NCI-H774 (cell line): ENCODE measurements at places on chromosomes 3 and 15.

DNA sequence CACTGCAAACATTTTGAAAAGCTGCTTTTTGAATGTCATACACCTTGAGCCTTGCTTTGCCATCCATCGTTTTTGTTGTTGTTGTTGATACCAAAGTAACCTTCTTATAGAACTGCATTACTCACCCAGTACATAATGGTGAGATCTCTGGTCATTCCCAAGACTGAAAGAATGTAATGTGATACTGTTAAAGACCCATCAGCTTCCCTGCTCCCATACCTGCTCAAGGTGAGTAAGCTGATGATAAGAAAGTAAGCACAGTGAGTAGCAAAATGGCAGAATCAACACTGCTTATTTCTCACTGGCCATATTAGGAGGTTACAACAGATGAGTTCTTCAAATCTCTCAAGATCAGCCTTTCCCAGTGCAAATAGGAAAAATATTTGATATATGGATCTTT lies 89.8 kb downstream of the CADPS start:
- no peak for DNase-seq

DNA sequence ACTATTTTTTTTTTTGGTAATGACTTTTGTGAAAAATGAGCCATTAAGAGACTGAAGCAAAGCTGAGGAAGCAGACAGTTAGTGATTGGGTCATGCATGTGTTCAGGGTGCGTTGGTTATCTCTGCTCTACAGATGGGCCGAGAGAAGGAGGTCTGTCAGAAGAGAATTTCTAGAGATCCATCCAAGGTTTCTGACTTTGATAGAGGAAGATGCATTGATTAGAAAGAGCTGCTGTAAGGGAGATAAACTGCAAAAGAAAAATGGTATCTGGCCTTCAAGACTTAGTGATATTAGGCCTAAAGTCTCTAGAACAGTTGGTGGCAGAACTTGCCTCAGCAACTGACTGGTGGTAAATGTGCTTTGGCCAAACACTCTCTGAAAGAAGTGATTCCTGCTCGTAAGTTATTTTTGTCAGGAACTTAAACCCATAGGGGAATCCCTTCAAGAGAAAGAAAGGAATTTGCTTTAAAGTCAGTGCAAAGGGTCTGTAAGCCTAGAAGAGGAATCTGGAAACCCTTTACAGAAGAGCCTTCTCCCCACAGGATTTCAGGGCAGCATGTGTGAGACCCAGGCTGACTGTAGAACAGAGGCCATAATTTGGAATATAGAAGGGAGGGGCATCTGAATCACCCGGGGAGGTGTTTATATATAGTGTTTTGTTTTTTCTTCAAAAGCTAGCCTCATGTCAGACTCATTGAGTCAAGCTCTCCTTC lies 67.8 kb downstream of the OPA1 start:
- no peak for DNase-seq

DNA sequence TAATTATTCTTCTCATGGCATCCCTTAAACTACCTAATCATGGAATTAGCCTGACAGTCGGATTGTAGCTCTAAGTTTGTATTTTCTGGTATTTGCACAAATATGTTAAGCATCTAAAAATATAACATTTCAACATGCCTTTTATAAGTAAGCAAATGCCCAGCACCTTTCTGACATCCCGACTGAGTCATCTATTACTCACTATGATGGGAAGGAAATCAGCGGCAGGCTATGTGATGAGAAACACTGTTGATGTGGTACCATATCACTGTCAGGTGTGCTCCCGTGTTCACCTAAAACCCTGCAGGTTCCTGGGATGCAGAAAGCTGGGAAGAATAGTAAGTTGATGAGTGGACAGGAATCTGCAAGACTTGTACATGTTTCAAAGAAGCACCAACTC lies 367.8 kb upstream of the IL12A start:
- DNase-seq = no peak

DNA sequence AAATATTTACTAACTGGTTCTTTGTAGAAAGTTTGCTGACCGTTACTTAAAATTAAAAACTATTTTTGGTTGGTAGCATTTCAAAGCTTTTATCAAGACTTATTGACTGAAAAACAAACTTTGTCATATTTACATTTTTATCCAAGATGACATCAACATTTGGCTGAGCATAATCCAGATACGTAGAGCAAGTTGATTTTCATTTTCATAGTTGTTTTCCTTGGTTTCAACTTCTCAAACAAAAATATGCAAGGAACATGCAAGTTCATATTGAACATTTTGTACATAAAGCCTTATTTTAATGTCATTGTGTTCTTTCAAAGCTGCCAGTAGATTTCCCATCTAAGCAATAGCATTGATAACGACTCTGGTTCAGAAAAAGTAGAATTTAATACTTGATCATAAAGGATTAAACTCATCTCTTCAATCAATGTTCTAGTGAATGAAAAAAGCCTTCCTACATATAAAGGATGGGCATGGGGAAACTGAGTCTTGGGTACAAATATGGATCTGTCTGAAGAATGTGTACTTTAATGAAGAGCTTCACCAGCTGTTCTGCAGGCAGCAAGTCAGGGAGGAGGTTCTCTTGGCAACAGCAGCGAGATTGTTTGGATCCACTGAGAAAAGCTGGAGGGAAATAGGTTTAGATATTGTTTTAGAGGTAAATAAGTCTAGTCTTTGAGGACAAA lies 5.6 kb downstream of the RAB8B start:
- DNase-seq = no peak

GRCh38 chr15:34640661-34641060 lies 57.2 kb upstream of the GOLGA8B start:
- DNase-seq = no peak

DNA sequence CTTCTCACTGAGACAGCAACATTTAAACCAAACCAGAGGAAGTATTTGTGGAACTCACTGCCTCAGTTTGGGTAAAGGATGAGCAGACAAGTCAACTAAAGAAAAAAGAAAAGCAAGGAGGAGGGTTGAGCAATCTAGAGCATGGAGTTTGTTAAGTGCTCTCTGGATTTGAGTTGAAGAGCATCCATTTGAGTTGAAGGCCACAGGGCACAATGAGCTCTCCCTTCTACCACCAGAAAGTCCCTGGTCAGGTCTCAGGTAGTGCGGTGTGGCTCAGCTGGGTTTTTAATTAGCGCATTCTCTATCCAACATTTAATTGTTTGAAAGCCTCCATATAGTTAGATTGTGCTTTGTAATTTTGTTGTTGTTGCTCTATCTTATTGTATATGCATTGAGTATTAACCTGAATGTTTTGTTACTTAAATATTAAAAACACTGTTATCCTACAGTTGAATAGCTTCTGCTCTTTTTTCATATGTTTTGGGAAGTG lies 23.3 kb downstream of the CLDN18 start:
- DNase-seq = no peak

- no peak for DNase-seq
Measured at GRCh38 chr3:40985195-40985594, 214.1 kb upstream of the CTNNB1 start.

- no peak for DNase-seq
Measured at GRCh38 chr15:59436774-59437141, 1.2 kb upstream of the FAM81A start.

DNA sequence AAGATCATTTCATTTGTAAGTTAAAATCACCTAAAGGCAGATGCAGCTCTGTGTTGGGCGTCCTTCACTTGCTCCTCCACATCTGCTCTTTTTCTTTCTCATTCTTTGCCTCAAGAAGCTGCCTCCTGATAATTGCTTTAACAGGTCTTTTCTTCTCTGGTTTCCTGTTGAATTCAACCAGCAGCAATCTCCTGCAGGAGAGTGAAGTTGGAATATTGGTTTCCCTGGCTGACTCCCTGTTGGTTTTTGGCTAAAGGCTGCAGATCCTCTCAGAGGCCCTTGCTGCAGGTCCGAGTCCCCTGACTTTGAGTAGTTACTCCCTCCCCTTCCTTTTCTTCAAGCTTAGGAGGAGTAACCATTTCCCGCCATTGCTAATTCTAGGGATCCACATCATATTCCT lies 4.2 kb downstream of the TP63 start:
- no peak for DNase-seq

DNA sequence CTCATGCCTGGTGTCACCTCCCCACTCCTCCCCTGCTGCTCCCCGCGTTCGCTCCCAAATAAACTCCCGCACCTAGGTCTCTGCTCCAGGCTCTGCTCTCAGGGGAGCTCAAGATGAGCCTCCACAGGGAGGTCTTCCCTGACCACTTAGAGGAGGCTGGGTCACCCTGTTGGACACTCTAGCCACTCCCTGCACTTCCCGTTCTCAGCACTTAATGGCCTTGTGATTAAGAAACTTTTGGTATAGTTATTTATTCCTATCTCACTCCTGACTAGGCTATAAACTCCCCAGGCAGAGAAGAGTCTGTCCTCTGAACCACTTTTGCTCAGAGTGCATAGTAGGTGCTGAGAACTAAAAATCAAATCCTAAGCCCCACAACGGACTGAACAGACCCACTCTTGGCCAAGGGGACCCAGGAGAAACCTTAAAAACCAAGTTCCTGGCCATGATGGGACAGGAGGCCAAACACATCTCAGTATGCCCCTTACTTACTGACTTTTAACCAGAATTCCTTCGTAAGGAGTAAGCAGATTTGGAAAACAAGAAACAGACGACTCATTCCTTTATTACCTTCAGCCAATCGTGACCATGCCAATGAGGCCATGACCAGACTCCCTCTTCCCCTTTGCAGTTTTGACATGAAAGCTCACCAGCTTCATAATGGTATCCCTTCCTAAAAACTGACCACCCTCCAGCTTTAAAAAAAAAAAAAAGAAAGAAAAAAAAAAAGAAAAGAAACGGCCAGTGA lies 69.0 kb upstream of the HRH1 start:
- DNase-seq = no peak

GRCh38 chr3:11130385-11130784 lies 23.9 kb upstream of the HRH1 start:
- no peak for DNase-seq

- DNase-seq = no peak
Measured at GRCh38 chr3:182731764-182732163, 61.5 kb upstream of the ATP11B start.

GRCh38 chr3:100289339-100289738 lies 28.5 kb downstream of the TBC1D23 start:
- no peak for DNase-seq

DNA sequence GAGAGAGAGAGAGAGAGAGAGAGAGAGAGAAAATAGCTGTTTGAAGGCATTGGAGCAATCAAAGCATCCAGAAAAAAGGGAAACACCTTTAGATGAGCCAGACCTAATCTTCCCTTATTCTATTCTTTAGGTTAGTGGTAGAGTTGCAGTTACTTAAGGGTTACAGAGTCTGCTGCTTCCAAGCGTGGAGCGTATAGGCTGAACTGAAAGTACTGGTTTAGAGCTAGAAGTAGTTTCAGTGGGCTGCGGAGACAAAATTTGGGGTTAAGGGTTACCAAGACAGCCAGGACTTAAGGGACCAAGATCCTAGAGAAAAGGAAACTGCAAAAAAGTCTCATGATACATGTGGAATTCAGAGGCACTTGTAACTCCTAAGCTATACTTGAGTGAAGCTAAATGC lies 66.1 kb upstream of the MEIS2 start:
- no peak for DNase-seq

DNA sequence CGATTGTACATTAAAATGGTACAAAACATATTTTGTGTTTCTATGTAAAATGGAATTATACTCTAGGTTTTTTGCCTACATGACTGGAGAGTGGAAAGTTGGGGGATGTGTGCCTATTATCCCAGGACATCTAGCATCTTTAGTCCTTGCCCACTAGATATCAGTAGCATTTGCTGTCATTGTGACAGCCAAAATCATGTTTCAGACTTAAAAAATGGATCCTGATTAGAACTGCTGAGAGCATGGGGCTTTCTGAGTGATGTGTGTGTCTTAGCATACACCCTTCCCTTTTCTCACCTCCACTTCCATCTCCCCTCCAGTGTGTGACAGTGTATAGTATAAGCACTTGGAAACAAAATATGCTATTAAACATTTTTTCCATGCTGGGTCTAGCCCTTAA lies 13.3 kb downstream of the ARMC8 start:
- no peak for DNase-seq

DNA sequence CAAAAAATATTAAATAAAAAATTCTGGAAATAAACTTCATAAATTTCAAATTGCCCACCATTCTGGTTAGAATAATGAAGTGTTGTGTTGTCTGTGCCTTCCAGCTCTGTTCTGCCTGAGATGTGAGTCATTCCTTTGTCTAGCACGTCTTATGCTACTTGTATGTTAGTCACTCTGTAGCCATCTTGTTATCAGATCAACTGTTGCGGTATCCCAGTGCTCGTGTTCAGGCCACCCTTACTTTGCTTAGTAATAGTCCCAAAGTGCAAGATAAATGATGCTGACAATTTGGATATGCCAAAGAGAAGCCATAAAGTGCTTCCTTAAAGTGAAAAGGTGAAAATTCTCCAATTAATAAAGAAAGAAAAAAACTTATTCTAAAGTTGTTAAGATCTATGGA lies 527.5 kb downstream of the NAALADL2 start:
- no peak for DNase-seq

GRCh38 chr15:31732726-31733125 lies 297.6 kb upstream of the CHRNA7 start:
- DNase-seq = no peak

DNA sequence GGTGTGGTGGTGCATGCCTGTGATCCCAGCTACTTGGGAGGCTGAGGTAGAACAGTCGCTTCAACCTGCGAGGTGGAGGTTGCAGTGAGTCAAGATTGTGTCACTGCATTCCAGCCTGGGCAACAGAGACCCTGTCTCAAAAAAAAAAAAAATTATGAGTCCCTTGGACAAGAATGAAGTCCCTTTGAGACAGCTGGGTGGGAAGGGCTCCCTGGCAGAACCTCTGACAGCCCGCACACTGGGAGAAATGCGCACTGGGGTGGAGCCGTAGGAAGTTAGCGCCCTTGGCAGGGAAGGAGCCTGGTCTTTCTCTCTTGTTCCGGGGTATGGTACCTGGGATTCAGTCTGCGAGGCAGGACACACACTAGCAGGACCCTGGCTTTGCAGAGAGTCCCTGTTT lies 51.4 kb downstream of the SLC30A4 start:
- DNase-seq = no peak

GRCh38 chr3:196149831-196150301 lies 61.3 kb downstream of the ZDHHC19 start:
- DNase-seq = no peak

DNA sequence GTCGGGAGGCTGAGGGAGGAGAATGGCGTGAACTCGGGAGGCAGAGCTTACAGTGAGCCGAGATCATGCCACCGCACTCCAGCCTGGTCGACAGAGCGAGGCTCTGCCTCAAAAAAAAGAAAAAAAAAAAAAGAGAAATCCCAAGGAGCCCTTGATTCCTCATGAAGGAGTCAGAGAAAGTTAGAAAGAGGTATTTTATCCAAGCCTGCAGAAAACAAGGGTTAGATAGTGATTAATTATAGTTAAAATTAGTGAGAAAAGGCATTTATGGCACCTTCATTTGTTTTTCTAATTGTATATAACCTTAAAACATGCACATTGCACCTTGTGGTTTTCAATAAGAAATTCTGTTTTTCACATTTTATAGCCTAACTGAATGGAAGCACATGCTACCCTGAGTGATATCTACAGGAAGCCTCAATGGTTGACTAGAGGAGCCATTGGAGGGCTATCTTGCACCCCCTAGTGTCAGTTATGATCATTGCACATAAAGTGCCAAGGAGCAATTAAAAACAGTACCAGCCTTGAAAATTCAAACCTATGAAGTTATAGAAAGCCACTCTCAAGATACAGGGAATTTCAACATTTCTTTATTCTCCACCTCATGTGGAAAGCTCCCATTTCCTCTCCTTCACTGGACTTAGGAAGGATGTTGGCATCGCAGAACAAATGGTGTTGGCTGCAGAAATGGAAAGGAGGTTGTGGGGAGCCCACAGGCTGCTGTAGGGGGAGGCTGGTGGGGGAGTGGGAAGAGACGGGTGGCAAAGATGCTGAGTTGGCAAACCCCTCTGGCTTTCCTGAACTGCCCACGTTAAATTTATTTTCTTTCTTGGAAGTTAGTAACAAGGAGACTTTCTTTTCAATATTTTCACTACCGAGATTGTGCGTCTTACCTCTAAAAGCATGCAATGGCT lies 48.5 kb downstream of the ITGA11 start:
- DNase-seq = peak; percentile 7
